Islet precursor cell (in vitro differentiated cells): ENCODE measurements at places on chromosomes 3 and 15.
A peak's percentile ranks its signal among the peaks of the same experiment; 100 is the strongest.

DNA sequence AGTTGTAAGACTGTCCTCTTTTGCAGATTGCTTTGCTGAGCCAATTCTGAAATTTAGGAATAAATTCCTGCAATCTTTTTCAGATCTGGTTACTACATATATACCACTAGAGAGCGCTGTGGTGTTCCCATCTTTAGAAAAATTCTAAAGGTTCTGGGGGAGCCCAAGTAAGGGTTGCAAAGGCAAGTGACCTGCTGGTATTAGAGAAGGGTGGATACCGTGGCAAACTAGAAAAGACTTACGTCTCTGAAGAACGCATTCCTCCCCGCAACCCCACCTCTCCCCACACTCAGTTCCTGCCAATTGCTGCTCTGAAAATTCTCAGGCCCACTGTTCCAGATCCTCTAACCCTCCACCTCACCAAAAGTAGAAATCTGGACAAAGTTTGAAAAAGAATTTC, 48.5 kb downstream of the EFHB start:
- DNase-seq, result no peak

DNA sequence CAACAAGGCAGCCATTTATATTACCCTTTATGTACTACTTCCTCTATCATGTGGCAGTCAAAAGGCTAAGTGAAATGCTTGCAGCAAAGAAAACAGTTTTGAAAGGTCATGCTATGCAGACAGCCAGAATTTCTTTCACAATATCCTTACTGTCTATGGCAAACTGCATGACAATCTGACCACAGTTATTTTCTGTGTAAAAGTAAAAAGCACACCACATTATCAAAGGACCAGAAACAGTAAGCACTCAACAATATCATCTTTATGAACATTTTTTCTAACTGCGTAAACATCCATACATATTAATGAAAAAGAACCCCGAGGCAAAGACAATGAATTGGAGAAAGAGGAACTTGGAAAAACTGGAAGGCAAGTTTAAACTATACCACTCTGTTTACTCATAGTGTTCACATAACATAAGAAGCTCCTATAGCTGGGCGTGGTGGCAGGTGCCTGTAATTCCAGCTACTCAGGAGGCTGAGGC, 47.9 kb downstream of the PIK3CB start:
- no peak for DNase-seq

DNA sequence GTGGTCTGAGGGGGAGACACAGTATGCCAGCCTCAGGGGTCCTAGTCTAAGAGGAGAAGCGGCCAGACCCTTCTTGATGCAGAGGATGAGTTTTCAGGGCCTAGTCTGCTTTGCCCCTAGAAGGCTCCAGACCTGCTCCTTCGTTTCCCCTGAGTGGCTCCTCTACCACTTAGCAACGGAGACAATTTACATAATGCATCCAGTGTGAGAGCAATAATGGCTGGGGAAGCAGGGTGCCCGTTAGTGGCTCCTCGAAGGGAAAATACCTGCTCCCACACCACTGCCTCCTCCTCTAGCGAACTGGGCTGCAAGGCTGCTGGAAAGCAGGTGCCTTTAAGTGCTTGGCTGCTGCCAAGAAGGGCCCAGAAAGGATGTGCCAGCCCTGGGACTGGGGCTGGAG, 38.9 kb downstream of the CACNA2D2 start:
- no peak for DNase-seq

DNA sequence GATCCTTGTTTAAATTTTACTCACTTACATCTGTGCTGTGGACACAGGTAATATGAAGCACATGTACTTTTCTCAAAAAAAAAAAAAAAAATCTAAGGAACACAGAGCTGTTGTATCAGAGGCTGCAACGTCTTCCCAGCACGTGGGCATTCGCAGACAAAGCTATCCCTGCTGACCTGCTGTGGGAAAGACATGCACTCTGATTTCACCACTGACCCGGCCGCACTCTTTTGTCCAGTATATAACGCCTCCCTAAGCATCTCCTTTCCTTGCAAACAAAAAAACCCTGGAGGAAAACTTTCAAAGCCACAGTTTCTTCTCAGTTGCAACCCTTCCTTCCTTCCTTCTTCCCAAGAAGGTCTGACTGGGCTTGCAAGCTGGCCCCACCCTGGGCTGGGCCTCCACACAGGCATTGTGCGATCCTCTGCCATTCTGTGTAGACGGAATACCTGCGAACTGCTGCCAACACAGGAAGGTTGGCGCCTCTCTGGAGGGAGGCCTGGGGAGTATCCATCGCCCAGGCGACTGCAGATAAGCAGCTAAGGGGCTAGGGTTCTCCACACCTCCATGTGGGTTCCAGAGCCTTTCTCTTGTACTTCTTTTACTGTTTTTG, 50.8 kb downstream of the SLC12A8 start:
- no peak for DNase-seq

- DNase-seq, result no peak
Measured at GRCh38 chr3:64621726-64622395, 65.9 kb downstream of the ADAMTS9 start.

- DNase-seq, result no peak
Measured at GRCh38 chr3:27431116-27431515, 53.1 kb downstream of the SLC4A7 start.

DNA sequence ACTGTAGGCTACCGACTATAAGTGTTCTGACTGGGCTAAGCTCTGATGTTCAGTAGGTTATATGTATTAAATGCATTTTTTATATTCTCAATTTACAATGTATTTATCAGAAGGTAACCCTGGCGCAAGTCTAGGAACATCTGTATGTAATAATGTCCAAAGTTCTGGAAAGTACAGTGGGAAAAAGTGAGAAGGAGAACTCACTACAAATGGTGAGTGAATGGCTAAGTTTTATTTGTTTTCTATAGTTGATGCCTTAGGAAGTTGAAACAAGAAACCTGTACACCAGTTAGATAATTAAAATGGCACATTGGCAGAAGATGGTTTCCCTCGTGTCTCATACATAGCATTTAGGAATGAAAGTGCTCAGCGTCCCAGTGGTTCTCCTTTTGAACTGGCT, 333.4 kb upstream of the THRB start:
- DNase-seq, result no peak

GRCh38 chr3:71778353-71778752, 6.6 kb downstream of the PROK2 start:
- DNase-seq, result no peak

GRCh38 chr15:65631503-65631902, 9.8 kb downstream of the SLC24A1 start:
- DNase-seq, result no peak

GRCh38 chr15:85000189-85000864, 18.7 kb downstream of the PDE8A start:
- no peak for DNase-seq

DNA sequence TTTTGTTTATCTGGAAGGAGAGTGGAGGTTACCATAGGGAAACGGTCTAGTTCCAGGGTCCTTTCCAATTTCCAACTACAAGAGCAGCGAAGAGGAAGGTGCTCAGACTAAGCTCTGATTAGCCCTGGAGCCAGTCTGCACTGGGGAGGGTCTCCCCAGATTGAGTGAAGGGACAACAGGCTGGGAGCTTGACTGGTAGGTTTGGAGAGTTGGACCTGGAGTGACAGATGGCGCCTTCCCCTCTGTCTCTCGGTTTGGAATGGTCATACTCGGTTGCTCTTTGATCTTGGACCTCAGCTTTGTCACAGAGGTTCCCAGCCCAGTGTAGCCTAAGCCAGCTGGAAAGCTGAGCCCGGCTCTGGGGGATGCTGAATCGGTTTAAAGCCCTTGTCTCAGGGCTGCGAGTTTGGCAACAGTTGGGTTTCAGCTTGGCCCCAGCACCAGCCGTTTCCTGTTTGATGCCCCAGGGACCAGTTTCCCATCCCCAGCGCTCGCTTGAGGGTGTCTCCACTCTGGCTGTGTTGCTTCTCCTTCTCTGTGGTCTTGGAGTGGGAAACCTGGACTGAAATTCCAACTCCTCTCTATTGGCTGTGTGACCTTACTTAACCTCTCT, 53.1 kb upstream of the ULK4 start:
- no peak for DNase-seq

GRCh38 chr3:185940951-185941350, 3.1 kb upstream of the TRA2B start:
- no peak for DNase-seq

GRCh38 chr3:140223631-140224030, 288.6 kb downstream of the CLSTN2 start:
- DNase-seq, result peak; percentile 73

GRCh38 chr15:61736790-61737189, 323.5 kb downstream of the VPS13C start:
- no peak for DNase-seq

GRCh38 chr3:25424614-25425013, 3.4 kb upstream of the RARB start:
- DNase-seq, result peak; percentile 62

GRCh38 chr3:126057501-126057819, 26.5 kb downstream of the SLC41A3 start:
- DNase-seq, result no peak

DNA sequence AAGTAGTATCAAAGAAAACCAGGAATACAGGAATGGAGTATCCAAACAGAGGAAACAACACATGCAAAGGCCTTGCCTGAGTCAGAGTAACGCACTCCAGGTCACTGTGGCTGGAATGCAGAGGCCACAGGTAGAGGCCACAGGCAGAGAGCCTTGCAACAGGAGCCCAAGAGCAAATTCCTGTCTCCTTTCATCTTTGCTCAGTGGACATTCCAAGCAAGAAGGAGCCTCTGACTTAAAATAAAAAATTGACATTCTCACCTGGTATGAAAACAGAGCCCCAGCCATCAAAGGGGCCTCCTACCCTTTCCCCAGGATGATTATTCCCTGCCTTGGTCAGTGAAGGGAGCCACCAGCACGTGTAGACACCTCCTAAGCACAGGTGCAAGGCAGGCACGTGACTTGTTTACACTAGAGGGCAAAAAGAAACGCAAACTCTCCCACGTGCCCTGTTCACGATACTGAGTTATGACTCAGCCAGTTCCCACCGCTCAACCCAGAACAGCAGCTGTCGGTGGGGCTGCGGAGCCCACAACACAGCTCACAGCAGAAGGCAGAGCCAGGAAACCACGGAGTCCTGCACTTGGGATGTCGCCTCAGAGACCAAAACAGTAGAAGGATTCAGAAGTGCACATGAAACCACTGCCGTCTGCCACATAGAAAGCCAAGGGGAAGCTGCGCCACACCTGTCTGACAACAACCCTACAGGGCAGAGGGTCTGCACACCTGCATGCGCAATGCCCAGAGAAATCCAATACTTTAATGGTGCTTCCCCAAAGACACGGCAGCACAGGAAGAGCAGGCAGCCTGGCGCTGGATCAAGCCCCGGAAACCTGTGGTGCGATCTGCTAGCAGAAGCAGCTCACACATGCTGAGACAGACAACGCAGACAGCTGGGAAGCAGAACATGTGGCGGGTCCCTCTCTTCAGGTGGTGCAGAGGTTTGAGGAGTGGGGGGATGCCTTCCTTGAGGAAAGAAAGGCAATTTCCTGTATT, 52.1 kb downstream of the ITGB5 start:
- peak; percentile 98 for DNase-seq

DNA sequence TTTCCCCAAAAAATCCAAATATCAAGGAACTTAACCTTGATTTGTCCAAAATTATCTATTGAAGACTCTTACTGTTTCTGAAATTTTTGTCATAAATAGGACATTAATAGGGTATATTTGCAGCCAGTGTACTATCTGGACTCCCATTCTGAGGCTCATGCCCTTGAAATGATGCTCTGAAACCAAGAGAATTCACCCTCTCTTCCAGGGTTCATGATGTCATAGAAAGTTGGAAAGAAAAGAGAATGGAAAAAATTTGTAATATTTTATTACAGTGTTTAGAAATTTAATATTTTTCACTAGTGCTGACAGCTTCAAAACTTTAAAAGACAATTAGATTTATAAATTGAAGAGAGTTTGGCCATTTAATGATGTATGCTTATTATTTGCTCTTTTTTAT, 712.5 kb downstream of the MCTP2 start:
- DNase-seq, result no peak

- DNase-seq, result peak; percentile 73
Measured at GRCh38 chr3:72625602-72626337, 222.5 kb downstream of the SHQ1 start.

DNA sequence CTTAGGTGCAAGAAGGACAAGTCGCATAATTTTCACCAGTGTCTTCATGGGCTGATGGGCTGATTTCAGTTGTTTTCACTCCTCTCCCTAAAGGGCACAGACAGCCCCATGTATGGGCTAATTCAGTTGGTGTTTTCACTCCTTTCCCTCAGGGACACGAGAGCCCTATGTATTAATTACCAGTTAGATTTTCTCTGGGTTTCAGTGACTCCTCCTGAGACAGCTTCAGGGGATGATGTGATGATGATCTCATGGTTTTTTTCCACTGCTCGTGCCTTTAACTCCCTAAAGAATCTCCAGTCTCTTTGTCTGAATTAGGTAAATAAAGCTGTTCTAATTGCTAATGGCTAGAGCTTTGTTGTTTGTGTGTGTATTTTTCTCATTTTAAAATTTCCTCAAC, 9.9 kb downstream of the RAMAC start:
- DNase-seq, result no peak

GRCh38 chr3:187967993-187968392, 186.0 kb upstream of the LPP start:
- peak; percentile 81 for DNase-seq

GRCh38 chr3:114973536-114973935, 173.6 kb downstream of the ZBTB20 start:
- no peak for DNase-seq

- no peak for DNase-seq
Measured at GRCh38 chr15:70487387-70487740, 276.0 kb downstream of the UACA start.

DNA sequence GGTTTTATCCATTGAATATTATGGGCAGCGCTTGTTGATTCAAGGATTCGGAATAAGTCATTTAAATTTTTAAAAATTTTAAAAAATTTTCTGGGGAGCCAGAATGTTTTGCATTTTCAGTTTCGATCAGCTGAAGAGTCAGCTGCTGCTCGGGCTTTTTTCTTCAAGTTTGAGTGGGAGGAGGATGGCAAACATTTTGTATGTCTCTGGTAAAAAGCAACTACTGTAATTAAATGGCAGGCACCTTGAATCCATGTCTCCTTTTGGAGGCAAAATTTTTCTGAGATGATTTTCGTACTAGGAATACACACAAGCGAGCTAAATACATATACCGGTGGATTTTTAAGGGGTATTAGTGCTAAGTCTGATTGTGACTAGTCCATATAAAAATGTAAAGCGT, 612 bp downstream of the C3orf38 start:
- no peak for DNase-seq

DNA sequence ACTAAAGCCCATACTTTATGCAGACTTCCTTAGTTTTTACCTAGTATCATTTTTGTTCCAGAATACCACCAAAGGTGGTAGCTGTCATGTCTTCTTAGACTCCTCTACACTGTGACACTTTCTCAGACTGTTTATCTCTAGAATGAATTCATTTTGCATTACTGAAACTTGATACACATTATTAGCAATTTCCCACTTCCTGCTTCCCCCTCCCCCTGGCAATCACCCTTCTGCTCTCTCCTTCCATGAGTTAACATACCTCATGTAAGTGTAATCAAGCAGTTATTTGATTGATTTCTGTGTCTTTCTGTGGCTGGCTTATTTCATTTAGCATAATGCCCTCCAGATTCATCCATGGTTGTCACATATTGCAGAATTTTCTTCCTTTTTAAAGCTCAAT, 204.9 kb downstream of the STAG1 start:
- DNase-seq, result no peak
